Activated CD8-positive, alpha-beta memory T cell treated with anti-CD3 and anti-CD28 coated beads for 4 hours (primary cell): ENCODE measurements at places on chromosomes 16 and 17.

GRCh38 chr16:17375461-17376304, 95.1 kb downstream of the XYLT1 start:
- DNase-seq: no peak

GRCh38 chr17:78128551-78129350, at the start of gene TMC6:
TMC6 (minus strand) TSS chr17:78128755; CDS start chr17:78126832, 1,923 bp downstream.
- no peak for DNase-seq

GRCh38 chr16:49000594-49000993, 281.0 kb downstream of the CBLN1 start:
- no peak for DNase-seq

- no peak for DNase-seq
Observed at GRCh38 chr17:33079201-33079600, 87.6 kb downstream of the SPACA3 start.

- no peak for DNase-seq
Observed at GRCh38 chr16:21625026-21625425, 25.6 kb downstream of the METTL9 start.
